Nephron progenitor cell (in vitro differentiated cells): ENCODE measurements at places on chromosomes 12 and 14.

- DNase-seq: peak; percentile 77
These were observed at the start of gene VASH1 for GRCh38 chr14:76761136-76761959. VASH1 (plus strand) TSS chr14:76761468; CDS start chr14:76762822, 1,354 bp downstream.

GRCh38 chr14:53214384-53214783 lies 61.3 kb upstream of the DDHD1 start:
- peak; percentile 31 for DNase-seq

GRCh38 chr14:99551034-99551922 lies 52.7 kb downstream of the CCDC85C start:
- DNase-seq: no peak

GRCh38 chr12:85823436-85824180 lies 12.6 kb downstream of the RASSF9 start:
- no peak for DNase-seq

GRCh38 chr14:23398348-23398747 lies 9.7 kb downstream of the MYH6 start:
- DNase-seq: no peak

DNA sequence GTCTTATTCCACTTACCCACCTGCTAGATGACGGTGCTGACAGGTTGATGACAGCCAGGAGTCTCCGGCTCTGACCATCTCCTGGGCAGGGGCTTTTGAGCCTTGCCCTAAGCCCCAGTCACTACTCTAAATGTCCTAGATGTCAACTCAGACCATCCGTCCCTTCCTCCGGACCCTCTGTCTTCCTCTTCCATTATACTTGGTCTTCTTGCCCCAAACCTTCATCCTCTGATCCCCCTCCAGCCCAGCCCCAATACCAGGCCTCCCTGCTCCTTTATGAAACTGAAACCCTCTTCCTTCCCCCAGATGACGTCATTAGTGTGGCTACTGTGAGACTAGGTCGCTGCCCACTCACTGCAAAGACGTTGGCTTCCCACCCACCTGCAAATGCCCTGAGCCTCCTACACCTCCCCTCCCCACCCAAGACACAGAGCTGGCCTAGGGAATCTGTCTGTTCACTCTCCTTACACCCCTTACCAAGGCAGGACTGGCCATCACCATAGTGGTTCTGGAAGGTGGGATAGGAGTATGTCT lies 10.1 kb downstream of the KRT71 start:
- DNase-seq: no peak

DNA sequence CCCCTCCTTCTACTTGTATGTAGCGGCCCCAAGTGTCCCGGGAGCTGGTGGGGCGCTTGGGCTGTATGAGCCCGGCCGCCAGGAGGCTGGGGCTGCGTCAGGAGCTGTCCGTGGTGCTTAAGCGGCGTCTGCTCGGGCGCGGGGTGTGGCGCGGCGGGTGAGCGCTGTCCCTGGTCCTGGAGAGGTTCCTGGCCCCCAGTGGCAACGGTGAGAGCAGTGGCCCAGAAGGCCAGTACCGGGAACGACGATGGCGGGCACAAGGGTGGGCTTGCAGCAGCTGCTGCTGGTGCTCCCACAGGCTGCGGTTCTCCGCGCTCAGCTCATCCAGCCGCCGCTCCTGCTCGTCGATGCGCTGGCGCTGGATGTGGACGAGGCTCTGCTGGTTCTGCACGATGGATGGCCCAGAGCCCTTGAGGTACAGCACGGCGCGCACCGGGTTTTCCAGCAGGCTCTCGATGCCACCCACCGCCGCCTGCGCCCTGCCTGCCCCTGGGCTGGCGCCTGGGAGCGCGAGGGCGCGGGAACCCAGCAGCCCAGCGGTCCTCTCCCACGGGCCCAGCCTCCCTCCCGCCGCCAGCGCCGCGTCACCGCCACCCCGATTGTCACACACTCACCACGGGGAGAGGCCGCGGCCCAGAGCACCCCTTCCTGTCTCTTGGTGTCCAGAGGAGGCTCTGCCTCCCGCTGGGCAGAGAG lies 41.9 kb upstream of the FKBP4 start:
- DNase-seq: peak; percentile 99

DNA sequence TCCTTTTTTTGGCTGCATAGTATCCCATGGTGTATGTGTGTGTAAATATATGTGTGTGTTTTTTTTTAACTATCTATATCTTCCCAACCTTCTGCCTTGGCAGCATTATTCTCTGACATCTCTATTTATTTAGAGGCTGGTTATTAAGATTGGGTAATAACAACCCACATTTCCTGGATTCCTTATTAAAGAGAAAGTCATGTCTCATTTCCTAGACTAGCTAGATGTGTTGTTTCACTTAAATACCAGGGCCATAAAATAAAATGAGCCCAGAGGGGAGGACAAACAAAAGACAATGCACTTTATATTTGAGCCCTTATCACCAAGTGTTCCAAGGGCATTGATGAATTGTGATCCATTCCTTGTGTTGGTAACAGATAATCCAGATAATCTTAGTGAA lies 169.1 kb downstream of the SLC5A8 start:
- no peak for DNase-seq
